ENCODE measurements at places on chromosomes 11 and 22.

DNA sequence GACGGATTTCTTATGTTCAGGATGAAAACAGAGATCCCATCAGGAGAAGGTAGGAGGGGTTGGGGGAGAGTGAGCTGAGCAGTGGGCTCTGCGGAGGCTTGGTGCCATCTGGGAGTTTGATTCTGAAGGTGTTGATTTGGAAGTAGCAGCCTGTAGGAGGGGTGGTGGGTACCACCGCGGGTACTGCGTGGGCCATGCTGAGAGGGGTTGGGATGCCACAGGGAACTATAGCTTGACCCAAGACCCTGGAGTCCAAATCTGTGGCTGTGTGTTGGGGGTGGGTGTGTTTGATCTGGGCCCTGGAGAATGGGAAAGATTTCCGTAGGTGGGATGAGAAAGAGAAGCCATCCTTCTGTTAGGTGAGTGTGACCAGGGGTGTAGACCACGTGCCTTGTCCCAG lies 5.0 kb downstream of the INCENP start:
- no peak for DNase-seq

GRCh38 chr11:114131461-114131864 lies 72.0 kb downstream of the ZBTB16 start:
- no peak for DNase-seq

DNA sequence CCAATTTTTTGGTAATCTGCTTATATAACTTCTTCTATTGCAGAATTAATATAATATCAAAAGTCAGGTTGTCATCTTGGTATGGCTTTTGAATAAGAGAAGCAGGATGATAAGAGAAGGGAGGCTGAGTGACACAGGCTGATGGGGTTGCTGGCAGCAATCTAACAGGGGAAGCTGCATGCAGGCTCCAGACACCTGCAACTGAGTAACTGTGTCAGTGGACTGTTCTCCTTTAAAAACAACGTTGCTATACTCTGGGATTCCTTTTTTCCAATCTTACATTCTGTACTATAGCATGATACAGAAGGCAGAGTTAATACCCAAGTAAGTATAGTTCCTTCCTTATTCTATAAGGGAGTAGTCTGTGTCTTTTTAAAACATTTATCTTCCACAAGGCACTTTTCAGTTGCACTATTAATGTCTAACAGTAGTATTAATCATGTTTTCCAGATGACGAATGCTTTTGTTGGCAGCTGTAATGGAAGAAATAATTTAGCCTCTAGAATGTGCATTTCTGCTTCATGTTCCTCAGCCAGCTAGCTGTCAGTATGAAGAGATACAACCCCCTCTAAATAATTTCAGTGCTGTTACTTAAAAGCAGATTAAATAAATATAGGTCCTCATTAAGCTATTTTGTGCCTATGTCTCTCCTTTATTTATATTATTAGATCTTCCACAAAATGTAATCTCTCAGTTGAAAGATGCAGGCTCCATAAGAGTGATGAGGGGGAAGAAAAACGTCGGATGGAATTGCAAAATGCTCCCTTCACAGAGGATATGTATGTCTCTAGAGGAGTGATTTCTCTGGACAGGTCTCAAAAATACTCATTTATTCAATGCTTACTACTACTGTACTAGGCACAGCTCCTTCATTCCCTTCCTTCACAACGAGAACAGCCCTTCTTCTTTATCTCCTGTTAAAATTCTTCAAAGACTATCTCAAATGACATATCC lies 50.8 kb downstream of the ATG16L2 start:
- no peak for DNase-seq

DNA sequence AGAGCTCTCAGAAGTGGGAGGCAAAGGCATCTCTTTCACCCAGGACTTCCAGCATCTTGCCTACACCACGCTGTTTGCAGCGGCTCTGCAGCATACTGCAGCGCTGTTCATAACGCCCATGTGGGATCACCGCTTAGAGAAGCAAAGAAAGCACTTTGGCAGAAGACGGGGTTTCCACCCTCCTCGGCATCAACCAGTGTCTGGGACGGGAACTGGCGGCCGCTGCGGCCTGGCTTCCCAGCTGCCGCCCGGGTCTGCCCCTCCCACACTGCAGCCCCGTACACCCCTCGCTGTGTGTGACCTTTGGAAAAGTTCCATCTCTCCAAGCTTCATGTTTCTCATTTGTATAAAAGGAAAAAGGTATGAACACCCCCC lies 545 bp upstream of the TIRAP start:
- DNase-seq, result no peak

DNA sequence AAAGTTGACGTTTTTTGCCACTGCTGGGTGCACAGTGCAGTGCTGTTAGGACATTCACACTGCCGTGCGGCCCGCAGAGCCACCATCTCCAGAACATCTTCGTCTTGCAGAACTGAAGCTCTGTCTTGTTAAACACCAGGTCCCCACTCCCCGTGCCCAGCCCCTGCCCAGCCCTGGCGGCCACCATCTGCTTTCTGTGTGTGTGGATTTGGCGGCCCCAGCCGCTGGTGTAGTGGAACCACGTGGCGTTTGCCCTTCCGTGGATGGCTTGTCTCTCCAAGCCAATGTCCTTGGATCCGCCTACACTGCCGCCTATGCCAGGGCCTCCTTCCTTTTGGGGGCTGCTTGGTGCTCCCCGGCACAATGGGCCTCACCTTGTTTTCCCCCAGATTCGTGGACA lies 8.2 kb upstream of the MUC5AC start:
- DNase-seq, result no peak

DNA sequence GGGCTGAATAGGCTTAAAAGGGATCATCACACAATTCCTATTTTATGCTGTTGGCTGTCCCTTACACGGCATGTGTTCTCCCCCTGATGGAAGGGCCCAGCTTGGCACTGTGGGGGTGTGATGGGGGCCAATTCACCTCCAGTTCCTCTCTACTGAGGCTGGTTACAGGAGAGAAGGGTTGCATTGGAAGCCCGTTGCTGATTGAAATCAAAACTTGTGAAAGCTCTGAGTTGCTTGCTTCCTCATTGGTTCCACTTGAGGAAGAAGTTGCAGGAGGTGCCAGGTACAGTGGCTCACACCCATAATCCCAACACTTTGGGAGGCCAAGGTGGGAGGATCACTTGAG lies 13.3 kb upstream of the PRG2 start:
- no peak for DNase-seq

GRCh38 chr11:7489376-7489775 lies 4.1 kb downstream of the OLFML1 start:
- DNase-seq, result no peak

DNA sequence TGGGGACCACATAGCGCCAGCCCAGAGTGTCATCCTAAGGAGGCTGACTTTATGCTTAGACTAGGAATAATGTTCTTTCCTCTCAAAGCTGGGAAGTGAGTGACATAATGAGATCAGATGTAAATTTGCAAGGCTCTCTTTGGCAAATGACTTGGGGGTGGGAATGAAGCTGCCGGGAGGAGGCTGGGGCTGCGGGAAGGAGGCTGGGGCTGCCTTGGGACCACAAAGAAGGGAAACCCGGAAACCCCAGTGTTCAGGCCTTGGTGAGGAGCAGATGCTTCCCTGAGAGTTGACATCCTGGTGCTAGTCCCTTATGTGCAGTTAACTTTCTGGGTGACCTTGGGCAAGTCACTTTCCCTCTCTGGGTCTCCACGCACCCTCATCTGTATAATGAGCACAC lies 182.0 kb downstream of the CHST1 start:
- no peak for DNase-seq

DNA sequence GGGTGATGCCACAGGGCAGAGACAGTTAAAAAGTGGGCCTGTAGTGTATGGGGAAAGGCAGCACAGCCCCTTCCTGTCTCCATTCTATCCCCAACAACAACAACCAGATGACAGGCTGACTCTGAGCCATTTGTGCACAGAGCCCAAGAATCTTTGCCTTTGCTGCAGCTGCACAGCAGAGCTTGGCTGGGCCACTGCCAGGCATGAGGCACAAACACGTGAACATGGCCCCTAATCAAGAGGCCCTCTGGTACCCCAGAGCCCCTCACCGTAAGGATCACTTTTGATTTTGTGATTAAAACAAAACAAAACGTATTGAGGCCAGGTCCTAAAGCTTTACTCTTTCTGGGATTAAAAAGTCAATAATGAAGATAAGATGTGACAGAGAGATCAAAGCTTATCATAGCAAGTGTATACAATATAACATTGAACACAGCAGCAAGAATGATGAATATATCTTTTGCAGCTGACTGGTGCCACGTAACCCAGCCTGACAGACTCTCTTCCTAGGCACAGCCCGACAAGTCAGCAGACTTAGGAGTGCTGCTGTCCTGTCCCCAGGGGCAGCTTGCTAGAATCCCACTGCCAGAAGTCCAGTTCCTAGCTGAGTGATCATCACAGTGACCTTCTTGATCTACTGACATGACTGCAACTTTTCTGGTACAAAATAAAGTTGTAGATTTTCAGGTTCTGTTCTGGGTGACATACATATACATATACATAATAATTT lies 117.8 kb downstream of the SERGEF start:
- no peak for DNase-seq

DNA sequence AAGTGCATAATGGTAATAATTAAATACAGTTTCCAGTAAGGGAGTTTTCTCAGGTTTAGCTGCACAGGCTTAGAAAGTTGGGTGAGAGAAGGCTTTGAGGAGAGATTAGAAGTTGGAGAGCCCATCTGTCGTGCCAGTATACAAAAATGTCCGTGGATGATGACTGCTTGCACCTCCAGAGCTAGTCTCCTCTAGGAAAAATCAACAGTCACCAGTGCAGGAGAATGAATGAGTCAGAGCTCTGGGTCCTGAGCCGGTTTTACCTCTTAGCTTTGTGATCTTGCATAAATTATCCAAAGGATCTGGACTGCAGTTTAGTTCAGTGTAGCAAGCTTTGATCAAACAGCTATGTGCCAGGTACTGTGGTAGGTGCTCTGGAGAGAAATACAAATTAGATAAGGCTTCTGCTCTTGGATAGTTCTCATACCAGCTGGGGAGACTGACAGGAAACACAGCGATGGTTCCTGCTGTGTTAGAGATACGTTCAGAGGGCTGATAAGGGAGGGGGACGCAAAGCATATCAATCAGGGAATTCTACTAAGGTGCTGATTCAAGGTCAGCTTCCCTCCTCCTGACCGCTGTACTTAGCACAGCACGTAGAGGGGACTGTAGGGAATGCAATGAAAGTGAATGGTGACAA lies 125.9 kb downstream of the TEAD1 start:
- no peak for DNase-seq

DNA sequence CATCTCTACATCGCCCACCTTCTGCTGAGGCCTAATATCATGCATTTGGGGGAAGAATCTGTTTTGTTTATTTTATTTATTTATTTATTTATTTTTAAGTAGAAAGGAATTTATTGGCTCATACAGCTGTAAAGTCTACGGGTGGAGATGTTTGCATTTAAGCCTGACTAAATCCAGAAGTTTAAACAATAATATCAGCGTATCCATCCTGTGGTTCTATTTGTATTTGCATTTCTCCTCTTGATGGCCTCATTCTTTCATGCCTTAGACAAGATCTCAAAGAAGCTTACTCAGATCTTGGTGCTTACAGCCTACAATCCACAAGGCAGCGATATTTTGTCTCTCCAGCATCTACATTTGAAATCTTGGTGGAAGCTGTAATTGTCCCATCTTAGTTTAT lies 67.1 kb upstream of the CARD18 start:
- no peak for DNase-seq

- DNase-seq, result no peak
Observed at GRCh38 chr11:104866815-104867214, 31.4 kb downstream of the CASP12 start.

- DNase-seq, result no peak
Observed at GRCh38 chr22:35872451-35872850, 154.8 kb downstream of the APOL5 start.

GRCh38 chr11:39768214-39768613 lies 1691.2 kb downstream of the LRRC4C start:
- DNase-seq, result no peak

DNA sequence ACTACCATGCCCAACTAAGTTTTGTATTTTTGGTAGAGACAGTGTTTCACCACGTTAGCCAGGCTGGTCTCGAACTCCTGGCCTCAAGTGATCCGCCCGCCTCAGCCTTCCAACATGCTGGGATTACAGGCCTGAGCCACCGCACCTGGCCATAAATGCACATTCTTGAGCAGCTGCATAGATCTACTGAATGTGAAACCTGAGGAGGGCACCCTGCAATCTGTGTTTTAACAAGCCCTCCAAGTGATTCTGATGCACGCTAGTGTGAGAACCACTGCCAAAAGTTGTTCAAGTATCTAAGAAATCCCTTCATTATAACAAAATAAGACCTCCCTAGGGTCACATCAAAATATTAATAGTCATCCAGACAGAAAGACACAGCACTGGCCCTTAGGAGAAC lies 89.3 kb downstream of the RDX start:
- DNase-seq, result no peak

DNA sequence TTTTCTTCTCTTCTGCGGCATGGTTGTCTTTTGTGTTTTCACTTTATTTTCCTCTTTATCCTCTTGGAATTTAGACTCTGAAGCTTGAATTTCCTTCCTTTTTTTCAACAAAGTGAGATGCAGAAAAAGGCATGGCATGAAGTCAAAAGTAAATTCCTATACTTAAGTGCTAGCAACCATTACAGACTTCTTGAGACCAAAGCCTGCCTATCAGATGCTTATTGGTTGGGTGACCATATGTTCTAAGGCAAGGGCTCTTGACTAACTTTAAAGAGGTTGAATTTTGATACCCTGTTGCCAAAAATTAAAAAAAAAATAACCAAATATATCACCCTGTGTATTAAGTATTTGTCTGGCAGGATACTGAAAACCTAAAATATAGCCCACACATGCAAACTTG lies 237.4 kb downstream of the TMEM135 start:
- no peak for DNase-seq

- no peak for DNase-seq
Observed at GRCh38 chr11:19241260-19242178, 774 bp upstream of the E2F8 start.

DNA sequence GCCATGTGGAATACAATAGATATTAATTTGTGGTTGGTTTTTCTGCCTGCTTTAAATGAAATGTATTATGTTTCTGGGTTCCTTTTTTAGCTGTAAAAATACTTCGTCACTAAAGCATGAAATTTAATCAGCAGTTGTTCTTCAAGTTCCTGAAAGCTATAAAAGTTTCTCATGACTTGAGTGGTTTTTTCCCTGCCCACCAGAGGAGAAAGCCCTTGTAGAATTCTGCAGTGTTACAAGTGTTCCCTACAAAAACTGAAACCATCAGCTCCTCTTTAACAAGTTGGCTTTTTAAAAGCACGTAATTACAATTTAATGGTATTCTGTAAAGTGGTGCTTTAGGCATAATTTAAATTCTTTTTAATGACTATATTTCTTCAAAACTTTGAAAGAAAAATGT lies 56.2 kb downstream of the PANX1 start:
- DNase-seq, result no peak

GRCh38 chr11:113373981-113374560 lies 13.5 kb upstream of the ANKK1 start:
- DNase-seq, result no peak

Data from stimulated activated CD8-positive, alpha-beta memory T cell treated with anti-CD3 and anti-CD28 coated beads, Interleukin-15, amount 100 ng/mL, for 24 hours (primary cell).